ENCODE measurements at places on chromosomes 3 and 15.

DNA sequence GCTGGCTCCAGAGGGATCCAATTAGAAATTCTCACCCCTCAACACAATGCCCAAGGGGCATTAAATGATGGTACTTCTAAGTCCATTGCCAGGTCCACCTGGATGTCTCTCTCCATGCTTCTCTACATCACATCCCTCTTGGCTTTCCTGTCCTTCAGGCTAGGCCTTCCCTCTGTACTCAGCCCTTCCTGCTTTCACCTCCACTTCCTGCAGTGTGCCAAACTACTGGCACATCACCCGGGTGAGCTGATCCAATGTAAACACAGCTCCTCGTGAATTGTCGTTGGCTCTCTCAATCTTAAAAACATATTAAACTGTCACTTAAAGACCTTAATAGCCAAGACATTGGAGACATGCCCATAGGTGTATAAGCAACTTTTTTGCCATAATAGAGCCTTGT is 4.0 kb downstream of the LMCD1 start:
- DNase-seq: no peak

DNA sequence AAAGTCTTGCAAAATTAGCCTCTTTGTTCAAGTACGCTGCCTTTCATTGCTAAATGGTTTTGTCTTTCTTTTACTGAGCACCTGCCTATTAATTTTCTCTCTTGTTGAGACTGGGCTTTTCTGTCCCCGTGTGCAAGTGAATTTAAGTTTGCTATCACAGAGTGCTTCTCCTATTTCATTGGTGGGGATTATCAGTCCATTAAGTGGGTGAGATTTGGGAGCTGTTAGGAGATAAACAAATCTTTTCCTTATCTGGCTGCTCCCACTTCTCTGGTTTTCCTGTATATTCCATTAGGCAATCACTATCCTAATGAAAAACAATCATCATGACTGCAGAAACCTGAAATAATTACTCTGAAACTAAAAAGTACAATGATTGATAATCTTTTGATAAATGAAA is 254.2 kb downstream of the NR1D2 start:
- DNase-seq: no peak

DNA sequence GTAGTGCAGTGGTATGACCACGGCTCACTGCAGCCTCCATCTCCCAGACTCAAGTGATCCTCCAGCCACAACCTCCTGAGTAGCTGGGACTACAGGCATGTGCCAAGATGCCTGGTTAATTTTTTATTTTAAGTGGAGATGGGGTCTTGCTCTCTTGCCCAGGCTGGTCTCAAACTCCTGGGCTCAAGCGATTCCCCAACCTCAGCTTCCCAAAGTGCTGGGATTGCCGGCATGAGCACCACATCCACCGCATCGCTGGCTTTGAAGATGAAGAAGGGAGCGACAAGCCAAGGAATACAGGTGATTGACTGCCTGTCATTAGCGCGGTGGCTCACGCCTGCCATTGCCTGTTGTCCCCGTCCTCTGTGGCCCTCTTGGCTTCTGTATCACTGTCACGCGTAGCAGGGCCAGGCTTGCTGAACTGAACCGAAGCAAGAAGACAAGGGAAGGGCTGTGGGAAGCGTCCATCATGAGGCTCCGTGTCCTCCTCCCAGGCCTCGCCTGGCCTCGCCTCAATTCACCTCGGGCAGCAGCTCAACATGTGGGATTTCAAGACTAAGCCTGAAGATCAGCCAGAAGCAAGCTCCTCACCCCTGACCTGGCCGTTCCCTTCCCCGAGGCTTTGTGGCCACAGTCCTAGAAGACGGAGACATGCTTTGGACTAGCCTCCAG is 46.4 kb upstream of the TFRC start:
- DNase-seq: no peak

DNA sequence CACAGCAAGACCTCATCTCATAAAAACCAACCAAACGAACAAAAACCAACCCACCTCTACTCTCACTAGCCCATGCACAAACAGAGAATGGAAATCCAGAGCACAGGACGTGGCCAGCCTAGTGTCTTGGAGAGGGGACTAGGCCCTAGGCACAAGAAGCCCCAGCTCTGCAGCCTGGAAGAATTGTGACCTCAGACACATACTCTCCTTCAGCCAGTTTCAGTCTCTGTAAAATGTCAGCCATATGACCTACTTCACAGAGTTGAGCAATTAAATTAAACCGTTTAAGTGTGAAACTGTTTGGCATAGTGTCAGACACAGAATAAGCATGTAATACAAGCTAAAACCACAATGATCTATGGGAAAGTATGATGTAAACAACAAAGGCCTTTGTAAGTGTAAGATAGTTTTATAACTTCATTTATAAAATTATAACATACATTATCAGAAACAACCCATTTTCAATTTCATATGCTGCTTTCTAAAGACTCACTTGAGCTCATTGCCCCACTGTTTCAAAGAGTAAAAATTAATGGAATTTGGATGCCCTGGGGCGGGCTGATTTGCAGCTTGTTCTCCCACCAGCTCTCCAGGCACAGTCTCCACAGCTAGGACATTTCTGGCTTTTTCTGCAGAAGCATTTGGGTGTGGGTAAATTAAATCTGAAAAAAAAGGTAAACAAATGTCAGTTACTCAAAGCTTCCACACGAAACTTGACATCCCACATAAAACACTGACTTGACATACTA is 32.9 kb downstream of the TBC1D2B start:
- no peak for DNase-seq

DNA sequence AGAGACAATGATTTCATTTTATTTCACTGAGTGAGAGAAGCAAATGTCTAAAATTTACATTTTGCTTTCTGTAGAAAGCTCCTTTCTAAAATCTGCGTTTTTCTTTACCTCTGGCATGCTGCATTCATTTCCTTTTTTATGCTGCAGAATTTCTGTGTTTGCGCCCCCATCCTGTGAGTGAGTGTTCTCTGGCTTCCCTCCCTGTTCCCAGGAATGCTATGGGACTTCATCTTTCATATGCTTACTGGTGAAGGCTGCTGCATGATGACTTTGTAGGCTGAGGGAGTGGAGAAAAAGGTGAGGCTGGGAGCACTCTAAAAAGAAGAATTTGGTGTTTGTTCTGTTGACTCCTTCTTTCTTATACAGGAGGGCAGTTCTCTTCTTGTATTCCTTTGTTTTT is 7.7 kb upstream of the TMC3 start:
- no peak for DNase-seq

GRCh38 chr3:42691816-42692666 is 6.7 kb downstream of the KLHL40 start:
- no peak for DNase-seq

GRCh38 chr15:64949383-64950186 is 37.9 kb downstream of the ANKDD1A start:
- no peak for DNase-seq

DNA sequence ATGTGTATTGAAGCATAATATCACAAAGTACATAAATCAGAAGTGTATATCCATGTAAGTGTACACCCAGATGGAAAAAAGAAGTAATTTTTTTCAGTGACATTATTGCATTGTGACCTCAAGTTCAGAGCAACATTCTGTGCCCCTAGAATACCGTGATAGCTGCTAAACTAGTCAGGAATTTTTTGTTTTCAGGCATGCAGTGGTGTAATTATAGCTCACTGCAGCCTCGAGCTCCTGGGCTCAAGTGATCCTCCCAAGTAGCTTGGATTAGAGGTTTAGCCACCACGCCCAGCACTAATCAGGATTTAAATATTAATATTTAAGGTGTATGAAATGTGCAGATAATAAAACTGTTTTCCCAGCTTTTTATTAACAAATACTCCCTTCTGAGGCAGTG is 25.5 kb downstream of the SEC62 start:
- DNase-seq: no peak

DNA sequence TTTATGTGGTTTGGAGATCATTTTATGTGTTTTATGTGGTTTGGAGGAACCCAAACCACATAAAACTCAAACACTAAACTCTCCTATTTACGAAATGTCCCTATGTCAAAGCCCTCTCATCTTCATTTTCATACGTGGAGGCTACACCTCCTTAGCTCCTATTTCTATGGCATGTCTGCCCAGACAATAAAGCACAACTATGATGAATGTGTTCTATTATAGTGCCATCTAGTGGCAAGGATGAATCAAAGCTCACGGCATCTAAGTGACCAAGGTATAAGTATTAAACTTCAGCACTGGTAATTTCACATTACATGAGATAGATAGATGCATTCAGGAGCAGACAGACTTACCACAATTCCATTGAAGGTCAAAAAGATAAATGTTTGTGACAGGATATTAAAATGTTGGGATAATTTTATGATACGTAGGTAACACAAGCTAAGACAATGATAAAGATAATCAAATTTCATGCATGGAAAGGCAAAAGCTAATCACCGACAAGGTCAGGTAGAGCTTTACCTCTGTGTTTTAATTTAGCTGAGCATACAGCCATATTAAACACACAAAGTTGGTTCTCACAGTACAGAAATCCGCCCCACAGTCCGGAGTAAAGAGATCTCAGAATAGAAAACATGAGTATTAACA is 130.6 kb upstream of the FHIT start:
- no peak for DNase-seq

DNA sequence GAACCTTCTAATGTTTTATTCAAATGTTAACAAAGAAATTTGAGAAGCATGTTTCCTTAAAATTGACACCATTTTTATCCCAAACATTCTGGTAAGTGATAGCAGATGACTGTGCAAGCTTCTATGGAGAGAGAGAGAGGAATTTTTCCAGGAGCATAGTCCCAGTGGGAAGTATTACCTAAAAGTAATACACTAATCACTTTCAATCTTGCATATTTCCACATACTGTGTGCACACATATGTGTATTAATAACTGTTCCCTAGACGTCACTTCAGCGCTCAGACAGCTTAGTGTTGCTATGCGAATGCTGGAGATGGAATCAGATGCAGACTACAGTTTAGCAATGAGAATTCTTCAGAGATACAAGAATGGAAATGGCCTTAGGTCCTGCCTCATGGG is 424.3 kb upstream of the TPRG1 start:
- no peak for DNase-seq

DNA sequence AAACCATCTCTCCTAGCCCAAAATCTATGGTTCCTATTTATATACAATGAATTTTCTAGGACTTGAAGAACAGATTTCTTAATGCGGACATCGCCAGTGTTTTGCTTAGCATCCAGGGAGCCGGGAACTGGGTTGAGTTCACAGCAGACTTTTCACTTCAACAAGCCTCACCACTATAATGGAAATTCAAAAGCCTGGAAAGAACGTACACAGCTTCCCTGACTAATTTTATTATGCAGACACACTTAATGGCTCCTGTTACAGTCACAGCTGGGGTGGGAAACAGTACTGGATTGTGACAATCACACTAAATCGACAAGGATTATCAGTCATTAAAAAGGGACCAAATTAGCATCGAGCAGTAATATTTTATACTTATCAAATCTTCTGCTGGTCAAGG is 129.2 kb upstream of the BNIP2 start:
- no peak for DNase-seq

DNA sequence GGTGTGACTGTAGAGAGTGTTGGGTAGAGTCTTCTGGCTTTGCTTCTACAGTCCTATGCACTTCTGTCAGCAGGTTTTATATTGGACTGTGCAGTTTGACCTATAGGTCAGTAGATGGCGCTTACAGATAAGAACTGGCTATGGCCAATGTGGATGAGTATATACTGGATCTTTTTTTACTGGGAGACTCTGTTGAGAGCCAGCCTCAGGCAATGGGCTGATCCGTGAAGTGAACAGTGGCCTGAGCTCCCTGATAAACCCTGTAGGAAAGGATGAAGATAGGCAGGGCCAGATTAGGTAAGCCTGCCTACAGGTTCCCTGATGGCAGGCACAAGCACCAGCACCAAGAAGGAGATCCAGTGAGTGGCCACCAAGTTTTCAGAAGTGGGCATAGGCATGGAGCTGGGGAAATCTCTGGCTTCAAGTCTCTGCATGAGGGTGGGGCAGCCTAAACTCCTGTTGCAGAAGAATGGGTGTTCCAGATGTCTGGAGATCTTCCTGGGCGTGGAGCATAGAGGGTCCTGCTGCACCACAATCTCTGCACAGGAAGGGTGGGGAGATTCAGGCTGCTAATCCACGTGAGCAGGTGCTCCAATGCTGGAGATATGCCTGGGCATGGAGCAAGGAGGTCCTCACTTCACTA is 326.0 kb upstream of the SGO1 start:
- no peak for DNase-seq

DNA sequence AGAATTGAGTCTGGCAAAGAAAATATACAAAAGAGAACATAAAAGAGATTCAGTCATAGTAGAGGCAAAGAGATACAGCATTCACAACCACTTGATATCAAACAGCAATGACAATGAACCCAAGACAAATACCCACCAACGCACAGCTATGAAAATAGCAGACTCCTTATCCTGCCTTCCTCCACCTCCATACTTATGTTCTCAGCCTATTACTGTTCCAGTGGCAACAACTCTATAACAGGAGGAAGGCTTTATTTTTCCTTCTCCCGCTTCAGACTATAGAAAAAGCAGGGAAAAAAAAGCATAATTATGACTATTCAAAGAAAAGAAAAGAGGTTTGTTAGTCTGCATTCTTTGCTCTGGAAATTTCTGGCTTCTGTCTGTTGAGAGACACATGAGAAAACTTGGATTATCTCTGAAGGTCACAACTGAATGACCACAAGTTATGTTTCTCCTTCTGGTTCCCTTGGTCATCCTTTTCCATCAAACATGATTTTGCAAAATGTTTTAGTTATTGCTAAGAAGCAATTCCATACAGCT is 81.2 kb upstream of the PLXND1 start:
- DNase-seq: no peak

GRCh38 chr3:63624941-63625560 is 27.4 kb upstream of the SNTN start:
- no peak for DNase-seq

GRCh38 chr15:69034352-69034751 is 19.9 kb downstream of the NOX5 start:
- no peak for DNase-seq

DNA sequence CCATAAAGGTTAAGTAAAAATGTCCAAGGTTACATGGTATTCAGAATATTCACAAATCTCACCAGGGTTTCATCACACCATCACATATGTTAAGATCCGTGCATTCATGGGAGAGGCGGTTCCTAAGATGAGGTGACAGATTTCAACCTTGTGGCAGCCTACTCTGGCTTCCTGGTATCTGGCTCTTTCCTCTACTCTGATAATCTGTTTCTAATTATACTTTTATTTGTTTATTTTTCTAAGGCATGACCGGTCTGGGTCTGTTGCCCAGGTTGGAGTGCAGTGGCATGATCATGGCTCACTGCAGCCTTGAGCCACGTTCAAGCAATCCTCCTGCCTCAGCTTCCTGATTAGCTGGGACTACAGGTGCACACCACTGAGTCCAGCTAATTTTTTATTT is 34.4 kb downstream of the RAF1 start:
- DNase-seq: no peak

GRCh38 chr15:57406062-57406772 is 29.9 kb downstream of the CGNL1 start:
- no peak for DNase-seq

- DNase-seq: no peak
These were observed 106.2 kb upstream of the PRR20G start for GRCh38 chr3:127394031-127394430.

Measured in activated CD8-positive, alpha-beta memory T cell treated with anti-CD3 and anti-CD28 coated beads, Interleukin-2, amount 50 U/mL, for 48 hours (primary cell).